ENCODE measurements at places on chromosomes 1 and 21.

- peak; percentile 59 for DNase-seq
These were observed 208.5 kb upstream of the PROX1 start for GRCh38 chr1:213779228-213779627.

- DNase-seq: no peak
These were observed 17.9 kb upstream of the ETV3 start for GRCh38 chr1:157156058-157156541.

- DNase-seq: no peak
These were observed 34.6 kb downstream of the DNTTIP2 start for GRCh38 chr1:93844262-93845045.

- DNase-seq: peak; percentile 51
These were observed 13.5 kb upstream of the NEXN start for GRCh38 chr1:77874804-77875445.

- DNase-seq: no peak
These were observed 23.2 kb upstream of the TMEM222 start for GRCh38 chr1:27298632-27299384.

DNA sequence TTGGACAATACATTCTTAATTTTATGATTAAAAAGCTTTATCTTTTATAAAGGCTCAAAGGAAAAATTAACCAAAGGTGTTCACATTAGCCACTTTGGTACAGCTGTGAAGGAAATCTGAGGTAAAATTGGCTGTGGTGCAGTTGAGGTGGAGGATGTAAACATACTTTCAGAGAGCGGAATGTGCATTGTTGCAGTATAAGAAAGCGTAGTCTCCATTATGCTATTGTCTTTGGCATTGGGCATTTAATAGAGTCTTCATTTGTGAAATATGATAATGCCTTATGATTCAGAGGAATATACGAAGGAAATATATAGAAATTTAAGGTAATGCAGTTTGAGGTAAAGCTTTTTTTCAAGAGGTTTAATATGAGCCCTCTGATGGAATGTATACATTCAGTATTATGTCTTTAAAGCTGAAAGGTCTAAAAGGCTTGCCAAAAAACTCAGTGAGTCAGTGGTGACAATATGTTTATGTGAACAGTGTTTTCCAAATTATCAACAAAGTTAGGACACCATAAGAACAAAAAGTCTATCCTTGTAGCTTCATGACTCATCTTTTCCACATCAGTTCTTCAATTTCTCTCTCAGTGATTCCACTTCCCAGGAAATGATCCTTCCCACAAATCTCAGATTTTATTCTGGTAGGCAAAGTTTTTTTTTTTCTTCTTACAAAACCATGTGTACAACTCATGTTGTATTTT lies 26.9 kb upstream of the DDR2 start:
- DNase-seq: peak; percentile 60

GRCh38 chr1:200143347-200143746 lies 115.8 kb downstream of the NR5A2 start:
- DNase-seq: no peak

GRCh38 chr1:198416296-198416695 lies 124.2 kb downstream of the ATP6V1G3 start:
- DNase-seq: no peak

GRCh38 chr1:65990161-65990560 lies 197.5 kb downstream of the PDE4B start:
- DNase-seq: no peak

DNA sequence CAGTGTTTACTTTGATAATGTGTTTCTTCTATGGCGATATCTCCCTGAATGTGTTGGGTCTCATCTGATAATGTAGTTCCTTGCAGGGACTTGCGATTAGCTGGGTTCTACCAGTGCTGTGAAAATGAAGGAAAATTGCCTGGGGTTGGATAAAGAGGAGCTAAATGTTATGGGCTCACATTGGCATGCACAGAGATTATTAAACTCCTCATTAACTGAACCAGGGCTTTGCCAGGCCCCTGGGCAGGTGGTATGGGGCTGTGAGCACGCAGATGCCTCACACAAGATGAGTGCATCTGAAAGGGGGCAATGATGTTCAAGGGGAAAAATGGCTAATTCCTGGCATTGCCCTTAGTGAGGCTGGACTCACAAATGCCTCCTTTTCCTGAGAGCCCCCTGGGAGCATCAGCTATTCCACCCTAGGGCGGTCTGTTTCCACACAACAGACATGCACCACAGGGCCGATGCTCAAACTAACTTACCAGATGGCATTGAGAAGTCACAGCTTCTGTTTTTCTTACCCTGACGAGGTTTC lies 321.1 kb downstream of the SEC16B start:
- no peak for DNase-seq

GRCh38 chr1:113191579-113192076 lies 118.6 kb downstream of the LRIG2 start:
- DNase-seq: peak; percentile 36

DNA sequence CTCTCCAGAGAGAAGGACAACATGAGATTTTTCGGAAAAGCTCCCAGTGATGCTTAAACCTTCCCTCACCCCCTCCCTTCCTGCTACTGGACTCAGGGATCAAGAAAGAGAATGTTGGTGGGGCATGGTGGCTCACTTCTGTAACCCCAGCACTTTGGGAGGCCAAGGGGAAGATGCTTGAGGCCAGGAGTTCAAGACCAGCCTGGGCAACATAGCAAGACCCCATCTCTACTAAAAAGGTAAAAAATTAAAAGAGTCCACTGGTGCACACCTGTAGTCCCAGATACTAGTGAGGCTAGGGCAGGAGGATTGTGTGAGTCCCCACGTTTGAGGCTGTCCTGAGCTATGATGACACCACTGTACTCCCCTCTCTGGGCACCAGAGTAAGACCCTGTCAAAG lies 162.9 kb upstream of the RAB4A start:
- no peak for DNase-seq

GRCh38 chr1:23977854-23978191 lies 2.3 kb downstream of the SRSF10 start:
- DNase-seq: no peak

DNA sequence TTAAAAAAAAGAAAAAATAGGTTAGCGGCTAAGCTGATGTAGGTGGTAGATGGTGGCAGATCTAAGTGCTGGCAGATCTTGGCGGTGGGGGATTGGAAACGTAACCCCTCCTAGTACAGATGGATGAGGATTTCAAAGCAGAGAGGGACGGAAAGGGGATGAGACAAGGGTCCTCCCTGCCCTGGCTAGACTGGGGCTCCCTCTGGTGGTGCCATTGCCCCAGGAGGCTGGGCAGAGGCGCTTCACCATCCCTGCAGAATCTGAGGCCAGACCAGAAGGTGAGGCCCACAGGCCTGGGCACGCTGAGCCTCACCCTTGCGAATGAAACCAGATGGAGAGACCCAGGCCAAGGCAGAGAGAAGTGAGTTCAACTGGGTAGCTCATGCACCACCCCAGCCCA lies 7.0 kb upstream of the PLEKHA6 start:
- no peak for DNase-seq

DNA sequence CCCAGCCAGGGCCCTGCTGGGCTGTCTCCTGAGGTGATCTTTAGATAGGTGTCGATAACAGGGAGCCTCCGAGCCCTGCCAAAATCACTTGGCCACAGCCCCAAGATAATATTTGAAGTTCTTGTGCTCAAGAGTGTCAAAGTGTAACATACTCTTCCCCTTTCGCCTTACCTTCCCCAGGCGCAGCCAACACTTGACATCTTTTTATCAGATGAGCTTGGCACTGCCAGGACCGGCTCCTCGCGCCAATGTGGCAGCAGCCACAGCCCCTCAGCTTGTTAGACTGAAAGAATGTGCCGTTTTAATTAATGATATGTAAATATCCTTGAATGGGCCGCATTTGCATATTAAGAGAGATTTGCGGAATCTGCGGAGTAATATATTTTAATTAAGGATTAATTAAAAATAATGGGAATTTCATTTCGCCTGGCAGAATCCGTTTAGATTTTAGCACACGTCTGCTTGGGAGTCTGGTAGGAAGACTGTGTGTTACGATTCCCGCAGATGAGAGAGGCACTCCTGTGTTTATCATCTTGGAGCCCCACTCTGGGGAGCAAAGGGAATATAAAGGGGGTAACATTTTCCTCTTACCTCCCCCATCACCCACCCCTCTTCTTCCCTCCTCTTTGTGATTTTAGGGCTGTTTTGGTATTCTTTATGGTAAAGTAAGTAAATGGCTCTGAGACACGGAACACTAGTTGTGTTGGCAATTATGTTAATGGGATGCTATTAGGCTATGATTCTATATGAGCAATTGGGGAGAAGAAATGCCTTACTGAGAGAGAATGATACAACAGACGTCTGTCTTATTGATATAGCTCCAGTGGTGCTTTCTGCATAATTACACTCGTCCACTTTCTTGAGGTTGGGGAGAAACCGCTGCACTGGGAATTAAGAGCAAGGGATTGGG lies 109.8 kb downstream of the PBX1 start:
- no peak for DNase-seq

DNA sequence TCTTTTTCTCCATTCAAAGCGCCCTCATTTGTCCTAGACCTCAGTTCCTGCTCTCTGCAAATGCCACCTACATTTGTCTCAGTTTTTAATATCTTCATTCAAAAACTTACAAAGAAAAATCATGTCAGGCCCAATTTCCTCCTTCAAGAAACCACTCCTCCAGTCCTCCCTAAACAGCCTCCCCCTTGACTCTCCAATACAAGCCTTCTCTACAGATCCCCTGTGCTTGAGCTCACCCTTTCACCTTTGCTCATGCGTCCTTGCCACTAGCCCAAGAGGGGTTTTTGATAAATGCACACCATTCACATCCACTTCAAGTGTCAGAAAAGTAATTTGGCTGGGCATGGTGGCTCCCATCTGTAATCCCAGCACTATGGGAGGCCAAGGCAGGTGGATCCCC lies 140.6 kb downstream of the RERE start:
- no peak for DNase-seq

- no peak for DNase-seq
These were observed 115.1 kb downstream of the HIVEP3 start for GRCh38 chr1:41803656-41804055.

- DNase-seq: no peak
These were observed 93.6 kb downstream of the SNRPE start for GRCh38 chr1:203954788-203955552.

GRCh38 chr1:235938709-235939479 lies 72.2 kb upstream of the LYST start:
- DNase-seq: no peak

DNA sequence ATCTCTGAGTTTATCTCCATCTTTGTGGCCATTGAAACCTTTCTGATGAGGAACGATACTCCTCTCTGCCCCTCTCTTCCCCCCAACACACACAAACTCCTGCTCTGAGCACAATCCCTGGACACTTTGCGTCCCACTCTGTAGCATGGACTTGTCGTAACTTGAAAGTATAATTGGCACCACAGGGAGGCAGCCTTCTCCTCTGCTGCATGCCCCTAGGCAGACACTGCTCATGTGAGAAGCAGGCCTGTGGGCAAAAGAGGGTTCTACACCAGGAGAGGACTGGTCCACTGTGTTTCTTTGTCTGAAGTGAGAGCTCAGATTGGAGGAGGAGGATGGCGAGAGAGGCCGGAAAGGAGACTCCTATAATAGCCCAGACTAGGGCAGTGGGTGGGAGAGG lies 3.8 kb upstream of the PARS2 start:
- DNase-seq: no peak

DNA sequence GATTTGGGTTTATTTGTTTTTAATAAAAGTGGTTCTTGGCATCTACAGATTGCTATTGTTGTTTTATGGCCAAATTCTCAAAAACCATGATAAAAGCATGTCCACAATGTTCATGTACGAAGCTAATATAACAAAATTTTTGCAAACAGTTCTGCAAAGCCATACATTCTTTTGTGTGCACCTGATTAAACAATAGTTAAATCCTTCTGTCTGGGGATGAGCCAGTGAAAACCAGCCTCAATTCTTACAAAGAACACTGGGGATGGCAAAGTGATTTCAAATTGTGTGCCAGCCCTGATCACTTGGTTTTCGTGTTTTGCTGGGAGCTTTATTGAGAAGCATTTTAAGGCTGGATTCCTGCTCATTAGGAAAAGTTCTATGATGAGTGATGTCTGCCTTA lies 149.1 kb upstream of the MAGI3 start:
- DNase-seq: no peak

- DNase-seq: no peak
These were observed 29.5 kb upstream of the DIP2A start for GRCh38 chr21:46428987-46429710.

DNA sequence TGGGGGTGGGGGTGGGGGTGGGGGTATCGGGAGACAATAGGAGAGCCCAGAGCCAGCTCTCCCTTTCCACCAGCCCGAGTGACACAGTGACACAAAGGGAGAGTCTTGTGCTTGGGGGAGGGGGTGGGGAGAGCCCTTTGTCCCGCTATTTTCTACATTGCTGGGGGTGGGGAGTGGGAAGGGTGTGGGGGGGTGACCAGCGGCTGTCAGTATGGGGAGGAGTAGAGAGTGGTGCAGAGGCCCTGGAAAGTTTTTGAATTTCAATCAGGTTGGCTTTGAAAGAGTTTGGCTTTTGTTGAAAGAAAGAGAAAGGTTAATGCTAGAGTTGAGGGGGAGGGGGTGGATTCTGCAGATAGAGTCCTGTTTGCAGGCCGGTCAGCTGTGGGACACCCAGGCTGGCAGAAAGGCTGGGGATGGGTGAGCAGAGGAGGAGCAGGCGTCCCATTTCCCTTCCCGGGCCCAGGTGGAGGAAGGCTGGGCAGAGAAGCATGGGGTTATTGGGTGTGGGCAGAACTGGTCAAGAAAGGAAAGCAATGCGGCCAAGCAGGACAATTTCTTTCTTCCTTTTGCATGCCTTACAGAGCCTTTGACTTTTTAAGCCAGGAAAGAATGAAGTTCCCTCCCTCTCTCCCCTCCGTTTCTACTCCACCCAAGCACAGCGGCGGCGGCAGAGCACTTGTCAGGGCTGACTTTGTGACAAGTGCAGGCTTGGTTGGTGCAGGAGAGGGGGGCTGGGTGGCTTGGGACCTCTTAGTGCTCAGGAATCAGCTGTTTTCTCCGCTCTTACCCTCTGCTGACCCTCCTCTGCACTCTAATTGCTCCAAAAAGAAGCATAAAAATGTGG lies 96.2 kb downstream of the RNF220 start:
- no peak for DNase-seq

GRCh38 chr1:220410611-220411010 lies 117.3 kb upstream of the MARK1 start:
- no peak for DNase-seq

DNA sequence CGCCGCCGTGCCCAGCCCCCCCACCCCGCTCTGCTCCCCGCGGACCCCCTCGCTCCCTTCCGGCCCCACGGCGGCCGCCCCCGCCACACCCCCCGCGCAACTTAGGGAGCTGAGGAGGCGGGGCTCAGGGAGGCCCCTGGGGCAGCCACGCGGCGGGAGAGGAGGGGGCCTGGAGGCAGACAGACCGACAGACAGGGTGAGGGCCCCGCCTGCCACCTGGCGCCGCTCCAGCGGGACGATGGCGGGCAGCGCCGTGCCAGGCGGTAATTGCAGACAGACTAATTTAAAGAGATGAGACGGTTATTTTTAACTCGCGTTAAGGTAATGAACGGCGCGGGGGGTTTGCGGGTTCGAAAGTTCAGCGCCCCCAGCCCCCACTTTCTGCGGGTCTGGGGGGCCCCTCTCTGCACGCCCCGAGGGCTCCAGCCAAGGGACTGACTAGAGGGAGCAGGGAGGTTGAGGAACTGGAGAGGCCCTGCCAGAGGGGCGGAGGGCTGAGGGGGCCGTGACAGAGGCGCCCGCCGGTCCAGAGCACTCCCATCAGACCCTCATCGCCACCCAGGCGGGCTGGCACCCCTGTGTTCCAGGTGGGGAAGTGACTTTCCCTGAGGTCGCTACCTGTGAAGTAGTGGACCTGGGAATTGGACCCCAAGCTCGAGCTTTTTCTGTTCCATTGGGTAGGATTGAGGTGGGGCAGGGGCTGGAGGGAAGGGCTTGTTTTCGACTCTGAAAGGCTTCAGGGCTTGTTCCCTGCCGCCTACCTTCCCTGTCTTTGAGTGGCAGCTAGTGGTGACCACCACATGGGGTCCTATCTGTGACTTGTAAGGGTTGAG lies 5.4 kb downstream of the FOXO6 start:
- no peak for DNase-seq
